ENCODE measurements at places on chromosomes 2 and 18.

- DNase-seq, result no peak
Measured at GRCh38 chr18:28041366-28041765, 135.6 kb downstream of the CDH2 start.

GRCh38 chr2:113228351-113228750, 50.4 kb downstream of the PAX8 start:
- DNase-seq, result no peak

DNA sequence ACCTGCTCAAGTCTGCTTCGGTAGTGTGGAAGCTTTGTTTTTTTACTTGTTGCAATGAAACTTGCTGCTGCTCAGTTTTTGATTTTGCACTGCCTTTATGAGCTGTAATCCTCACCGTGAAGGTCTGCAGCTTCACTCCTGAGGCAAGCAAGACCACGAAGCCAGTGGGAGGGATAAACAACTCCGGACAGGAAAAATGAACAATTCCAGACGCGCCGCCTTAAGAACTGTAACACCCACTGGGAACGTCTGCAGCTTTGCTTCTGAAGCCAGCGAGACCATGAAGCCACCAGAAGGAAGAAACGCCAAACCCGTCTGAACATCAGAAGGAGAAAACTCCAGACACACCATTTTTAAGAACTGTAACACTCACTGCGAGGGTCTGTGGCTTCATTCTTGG, 245.7 kb upstream of the REG3G start:
- DNase-seq, result no peak

DNA sequence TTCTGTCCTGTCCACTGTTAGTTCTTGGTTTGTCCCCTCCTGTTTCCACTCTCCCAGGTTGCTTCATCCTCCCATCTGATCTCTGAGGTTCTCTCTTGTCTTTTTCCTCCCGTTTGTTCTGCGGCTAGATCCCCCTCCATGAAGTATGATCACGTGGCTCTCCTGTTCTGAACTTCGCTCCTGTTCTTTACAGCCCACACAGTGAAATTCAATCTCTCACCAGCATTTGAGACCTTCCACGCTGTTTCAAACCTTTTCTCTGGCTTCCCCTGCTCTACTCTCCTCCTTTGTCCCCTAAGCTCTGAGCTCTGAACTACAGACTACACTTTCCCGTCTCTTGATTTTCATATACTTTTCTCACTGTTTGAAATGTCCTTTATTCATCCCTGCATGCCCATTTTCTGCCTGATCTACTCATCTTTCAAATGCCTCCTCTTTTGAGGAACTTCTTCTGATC, 83.5 kb downstream of the OSBPL6 start:
- no peak for DNase-seq

GRCh38 chr2:128321784-128322714, 3.4 kb upstream of the HS6ST1 start:
- peak; percentile 78 for DNase-seq

- no peak for DNase-seq
Measured at GRCh38 chr2:63962186-63962585, 57.0 kb downstream of the VPS54 start.

- no peak for DNase-seq
Measured at GRCh38 chr2:240165034-240165433, 24.6 kb upstream of the OTOS start.

- DNase-seq, result no peak
Measured at GRCh38 chr18:60466677-60467076, 94.1 kb upstream of the MC4R start.

DNA sequence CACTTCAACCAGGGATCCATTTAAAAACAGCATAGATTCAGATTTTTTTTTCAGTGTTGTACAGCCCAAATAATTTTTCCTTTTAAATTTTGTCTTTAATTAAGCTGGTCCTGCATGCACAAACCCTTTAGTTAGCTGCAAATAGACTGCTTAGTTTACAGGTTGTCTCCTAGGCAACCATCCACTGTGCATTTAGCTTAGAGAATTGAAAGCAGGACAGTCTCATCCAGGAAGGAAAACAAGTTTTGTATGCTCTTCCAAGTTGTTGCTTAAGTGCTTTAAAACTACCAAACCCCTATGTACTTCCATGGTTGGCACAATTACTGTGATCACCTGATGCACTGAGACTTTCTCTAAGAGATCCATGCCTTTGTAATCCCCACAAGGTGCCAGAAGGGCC, at the start of gene MAP3K19:
MAP3K19 (minus strand) TSS at position 148 of the 400 bp plus-strand sequence. CDS start 22,800 bp downstream, outside the sequence.
- no peak for DNase-seq

DNA sequence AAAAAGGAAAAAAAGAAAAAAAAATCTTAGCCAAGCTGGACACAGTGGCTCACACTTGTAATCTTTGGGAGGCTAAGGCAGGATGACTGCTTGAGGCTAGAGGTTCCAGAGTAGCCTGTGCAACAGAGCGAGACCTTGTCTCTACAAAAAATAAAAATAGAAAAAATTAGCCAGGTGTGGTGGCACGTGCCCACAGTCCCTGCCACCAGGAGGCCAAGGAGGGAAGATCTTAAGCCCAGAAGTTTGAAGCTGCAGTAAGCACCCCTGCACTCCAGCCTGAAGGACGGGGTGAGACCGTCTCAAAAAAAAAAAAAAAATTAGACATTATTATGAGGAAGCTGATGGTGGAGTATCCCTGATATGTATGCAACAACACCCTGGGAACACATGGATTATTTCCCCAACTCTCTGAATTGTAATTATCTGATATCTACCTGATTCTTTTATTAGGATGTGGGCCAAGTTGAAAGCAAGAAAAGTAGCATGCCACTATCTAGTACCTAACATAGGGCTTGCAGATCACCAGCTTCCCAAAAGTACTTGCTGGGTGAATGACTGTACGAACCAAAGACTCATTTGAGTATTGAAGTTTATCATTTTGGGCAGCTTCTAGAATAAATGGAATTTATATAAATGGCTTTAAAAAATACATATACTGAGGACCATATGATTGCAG, 140.9 kb downstream of the TCF4 start:
- DNase-seq, result no peak

- DNase-seq, result no peak
Measured at GRCh38 chr2:149385350-149385749, 55.0 kb downstream of the LYPD6 start.

DNA sequence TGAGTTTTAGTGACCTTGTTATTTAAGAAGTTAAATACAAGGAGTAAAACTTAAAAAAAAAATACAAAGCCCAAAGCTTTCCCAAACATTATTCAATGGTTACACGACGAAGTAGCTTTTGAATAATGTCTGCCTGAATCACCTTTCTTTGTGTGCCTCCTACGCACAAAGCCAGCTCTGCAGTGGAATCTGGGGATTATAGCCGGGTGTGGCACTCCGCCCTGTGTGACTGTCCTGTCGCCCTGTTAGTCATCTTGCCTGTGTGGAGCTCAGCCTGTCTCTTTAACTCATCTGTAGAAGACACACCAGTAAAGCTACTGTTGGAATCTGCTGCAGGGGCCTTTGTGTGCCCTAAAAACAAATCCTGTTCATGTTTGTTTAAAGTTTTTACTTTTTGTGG, 79.4 kb upstream of the TCF7L1 start:
- DNase-seq, result no peak

DNA sequence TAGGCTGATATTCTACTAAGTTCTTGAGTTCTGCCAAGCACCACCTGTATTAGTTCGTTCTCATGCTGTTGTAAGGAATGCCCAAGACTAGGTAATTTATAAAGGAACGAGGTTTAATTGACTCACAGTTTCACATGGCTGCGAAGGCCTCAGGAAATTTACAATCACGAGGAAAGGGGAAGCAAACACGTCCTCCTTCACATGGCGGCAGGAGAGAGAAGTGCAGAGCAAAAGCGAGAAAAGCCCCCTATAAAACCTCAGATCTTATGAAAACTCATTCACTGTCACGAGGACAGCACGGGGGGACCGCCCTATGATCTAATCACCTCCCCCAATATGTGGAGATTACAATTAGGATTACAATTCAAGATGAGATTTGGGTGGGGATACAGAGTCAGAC, 47.7 kb upstream of the YWHAQ start:
- no peak for DNase-seq

GRCh38 chr2:200483729-200484198, 26.1 kb downstream of the KCTD18 start:
- no peak for DNase-seq

- DNase-seq, result no peak
Measured at GRCh38 chr2:9250091-9250490, 43.5 kb downstream of the ASAP2 start.

- no peak for DNase-seq
Measured at GRCh38 chr18:10011751-10012150, 97.9 kb downstream of the VAPA start.

DNA sequence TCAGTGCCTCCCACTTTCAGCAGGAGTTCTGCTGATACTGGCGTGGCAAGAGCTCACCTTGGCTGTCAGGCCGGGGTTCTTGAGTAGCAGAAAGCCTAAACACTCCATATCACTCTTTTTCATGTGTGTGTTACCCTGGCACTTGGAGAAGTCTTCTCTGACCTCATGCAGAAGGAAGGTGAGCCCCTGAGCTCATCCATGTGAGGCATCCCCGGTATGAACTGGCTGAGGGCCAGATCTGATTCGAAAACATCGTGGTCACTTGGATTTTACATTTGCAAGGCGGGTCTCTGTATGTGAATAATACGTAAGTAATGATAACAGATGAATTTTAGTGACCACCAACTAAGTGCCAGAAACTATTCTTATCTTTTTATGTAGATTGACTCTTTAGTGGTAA, 93.6 kb downstream of the RAPGEF4 start:
- DNase-seq, result no peak

DNA sequence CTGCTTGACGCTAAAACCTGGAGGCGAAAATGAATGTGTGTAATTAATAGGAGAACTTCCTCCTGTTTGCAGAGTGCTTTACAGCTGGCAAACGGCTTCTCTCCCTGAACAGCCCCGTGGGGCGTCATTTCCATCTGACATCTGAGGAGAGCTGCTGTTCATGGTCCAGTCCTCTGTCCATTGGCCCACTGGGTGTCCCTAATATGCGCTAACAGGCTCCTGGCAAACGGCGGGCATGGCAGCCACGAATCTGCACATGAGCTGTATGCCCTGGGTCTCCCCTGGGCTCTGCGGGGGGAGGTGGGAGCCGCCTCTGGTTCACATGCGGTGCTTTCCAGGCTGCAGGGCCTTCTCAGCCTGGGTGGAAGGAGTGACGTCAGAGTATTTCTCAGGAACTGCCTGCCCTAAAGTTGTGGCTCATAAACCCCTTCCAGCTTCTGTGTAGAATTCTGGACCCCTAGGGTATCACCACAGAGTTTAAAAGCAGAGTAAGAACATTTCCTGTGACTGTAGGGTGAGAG, 73.2 kb downstream of the LRRFIP1 start:
- DNase-seq, result peak; percentile 69

DNA sequence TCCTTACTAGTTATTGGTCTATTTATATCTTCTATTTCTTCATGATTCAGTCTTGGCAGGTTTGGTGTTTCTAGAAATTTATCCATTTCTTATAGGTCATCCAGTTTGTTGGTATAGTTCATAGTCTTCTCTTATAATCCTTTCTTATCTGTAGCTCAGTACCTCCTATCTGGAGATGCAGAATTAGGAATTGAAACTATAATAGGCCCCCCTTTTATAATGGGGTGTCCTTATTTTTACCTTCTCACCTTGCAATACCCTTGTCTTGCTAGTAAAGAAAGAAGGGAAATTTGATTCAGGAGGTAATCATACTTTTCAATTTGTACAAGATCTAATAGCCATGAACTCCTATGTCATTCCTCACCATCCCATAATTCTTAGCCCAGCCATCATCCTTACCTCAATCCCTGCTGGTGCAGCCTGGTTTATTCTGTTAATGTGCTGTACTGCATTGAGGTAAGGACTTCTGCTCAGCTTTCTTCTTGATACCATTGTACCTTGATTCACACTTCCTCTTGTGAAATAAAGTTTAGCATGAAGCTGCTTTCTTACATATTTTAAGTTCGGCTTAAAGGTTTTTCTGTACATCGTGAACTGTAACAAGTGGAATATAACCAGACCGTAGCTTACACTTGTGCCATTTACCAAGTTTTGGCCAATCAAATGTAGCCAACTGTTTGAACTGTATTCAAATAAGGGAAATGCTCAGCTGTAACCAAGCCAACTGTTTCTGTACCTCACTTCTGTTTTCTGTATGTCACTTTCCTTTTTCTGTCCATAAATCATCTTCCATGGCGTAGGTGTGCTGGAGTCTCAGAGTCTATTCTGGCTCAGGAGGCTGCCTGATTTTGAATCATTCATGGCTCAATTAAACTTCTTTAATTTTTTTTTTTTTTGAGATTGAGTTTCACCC, 40.1 kb upstream of the PTH2R start:
- no peak for DNase-seq

DNA sequence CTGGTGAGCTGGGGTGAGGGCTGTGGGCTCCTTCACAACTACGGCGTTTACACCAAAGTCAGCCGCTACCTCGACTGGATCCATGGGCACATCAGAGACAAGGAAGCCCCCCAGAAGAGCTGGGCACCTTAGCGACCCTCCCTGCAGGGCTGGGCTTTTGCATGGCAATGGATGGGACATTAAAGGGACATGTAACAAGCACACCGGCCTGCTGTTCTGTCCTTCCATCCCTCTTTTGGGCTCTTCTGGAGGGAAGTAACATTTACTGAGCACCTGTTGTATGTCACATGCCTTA, 10.5 kb downstream of the PROC start:
- DNase-seq, result no peak

- no peak for DNase-seq
Measured at GRCh38 chr2:226839951-226840350, 4.1 kb downstream of the RHBDD1 start.

GRCh38 chr2:30162806-30163205, 16.0 kb downstream of the YPEL5 start:
- DNase-seq, result no peak
